ENCODE measurements at places on chromosomes 5 and 9.
A peak's percentile ranks its signal among the peaks of the same experiment; 100 is the strongest.

- DNase-seq: no peak
Measured at GRCh38 chr5:69341520-69342161, 9.0 kb upstream of the CCDC125 start.

DNA sequence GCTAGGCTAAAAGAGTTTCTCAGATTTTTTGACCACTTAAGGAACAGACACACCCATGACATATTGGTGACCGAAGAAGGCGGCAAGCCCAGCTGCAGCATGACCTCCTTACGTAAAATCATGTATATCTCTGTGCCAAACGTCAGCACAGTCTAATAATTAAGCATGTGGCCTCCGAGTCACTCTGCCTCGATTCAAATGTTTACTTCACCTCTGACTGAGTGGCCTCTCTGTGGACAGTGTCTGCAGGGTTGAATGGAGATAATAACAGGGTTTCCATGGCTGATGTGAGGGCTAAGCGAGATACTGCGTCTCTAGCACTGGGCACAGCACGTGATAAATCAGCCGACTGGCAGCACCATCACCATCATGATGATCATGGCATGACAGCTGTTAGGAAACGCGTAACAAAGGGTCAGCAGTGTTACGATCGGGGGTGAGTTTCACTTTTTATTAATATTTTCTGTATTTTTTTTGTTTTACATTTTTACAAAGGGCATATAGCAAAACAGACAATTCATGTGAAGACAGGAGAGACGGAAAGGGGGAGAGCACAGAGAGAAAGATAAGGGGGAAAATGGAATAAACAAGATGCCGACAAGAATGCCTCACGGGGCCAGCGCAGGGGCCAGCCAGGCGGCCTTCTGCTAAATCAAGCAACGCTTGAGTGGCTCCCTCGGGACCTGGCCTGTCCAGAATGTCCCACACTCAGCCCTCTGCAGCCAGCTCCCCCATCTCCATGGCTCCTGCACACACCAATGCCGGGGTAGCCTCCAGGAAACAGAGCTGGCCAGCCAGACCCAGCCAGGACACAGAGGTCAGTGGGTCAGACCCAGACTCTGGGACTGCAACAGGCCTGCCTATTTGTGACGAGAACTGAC, 60.3 kb downstream of the ADAMTS2 start:
- no peak for DNase-seq

DNA sequence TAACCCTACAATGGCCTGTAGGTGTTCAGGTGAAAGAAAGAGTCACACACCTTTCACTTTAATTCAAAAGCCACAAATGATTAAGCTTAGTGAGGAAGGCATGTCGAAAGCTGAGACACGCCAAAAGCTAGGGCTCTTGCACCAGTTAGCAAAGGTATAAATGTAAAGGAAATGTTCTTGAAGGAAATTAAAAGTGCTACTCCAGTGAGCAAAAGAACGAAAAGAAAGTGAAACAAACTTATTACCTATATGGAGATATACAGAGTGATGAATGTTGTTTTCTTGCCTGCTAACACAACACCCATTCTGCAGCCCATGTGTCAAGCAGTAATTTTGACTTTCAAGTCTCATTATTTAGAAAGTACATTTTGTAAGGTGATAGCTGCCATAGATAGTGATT, 254.2 kb upstream of the SLC24A2 start:
- no peak for DNase-seq

DNA sequence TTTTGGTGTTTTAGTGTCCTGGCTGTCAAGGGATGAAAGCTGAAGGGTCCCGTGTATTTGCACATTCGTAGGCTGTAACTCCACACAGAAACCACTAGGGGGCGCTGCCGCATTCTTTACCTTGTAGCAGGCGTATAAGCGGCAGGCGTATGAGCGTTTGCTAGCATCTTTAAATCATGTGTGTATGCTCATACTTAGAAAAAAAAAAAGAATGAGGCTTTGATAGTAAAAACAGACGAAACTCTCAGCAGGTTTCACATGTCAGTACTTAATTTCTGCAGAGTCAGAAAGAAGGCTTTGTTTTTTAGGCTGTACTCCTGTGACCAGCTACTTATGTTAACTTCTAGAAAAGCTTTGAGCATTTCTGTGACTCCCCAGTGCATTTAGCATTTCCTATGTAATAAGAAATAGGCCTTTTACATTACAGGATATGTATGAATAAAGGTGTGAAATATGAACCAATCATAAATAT, 218.8 kb upstream of the ADAMTSL1 start:
- DNase-seq: peak; percentile 77

DNA sequence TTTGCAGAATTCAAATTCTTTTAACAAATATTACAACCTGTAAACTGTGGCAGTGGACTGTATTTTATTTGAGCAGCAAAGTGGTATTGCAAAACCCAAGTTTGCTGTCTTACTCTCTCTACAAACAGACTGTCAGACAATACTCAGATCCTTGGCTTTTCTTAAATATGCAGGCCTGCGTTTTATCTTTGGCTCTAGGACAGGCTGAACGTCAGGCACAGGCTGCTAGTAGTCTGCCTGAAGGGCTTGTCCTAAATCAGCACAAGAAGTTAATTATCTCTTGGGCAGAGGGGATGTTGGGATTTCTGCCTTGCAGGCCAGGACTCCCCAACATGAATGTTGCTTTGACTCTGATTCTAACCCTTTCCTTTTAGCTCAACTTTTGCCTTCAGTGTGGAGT, 147.5 kb downstream of the SLIT3 start:
- DNase-seq: no peak

- DNase-seq: no peak
Measured at GRCh38 chr9:1052365-1053281, 2.5 kb downstream of the DMRT2 start.

DNA sequence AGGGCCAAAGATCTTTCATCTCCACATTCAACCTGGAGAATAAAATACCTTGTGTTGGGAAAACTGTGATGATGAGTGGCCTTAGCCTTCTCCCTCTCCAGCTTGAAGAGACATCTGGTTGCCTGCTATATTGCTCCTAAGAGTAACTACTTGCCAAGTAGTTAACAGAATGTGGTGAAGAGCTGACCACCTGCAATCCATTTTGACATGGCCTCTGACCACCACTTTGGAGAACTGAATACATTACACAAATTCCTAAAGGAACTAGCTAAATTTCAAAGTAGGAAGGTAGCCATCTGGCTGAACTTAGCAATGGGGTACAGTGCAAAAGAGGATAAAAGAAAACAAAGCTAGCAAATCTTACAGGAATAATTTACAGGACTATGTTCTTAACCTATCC, 7.2 kb downstream of the TBCA start:
- no peak for DNase-seq

DNA sequence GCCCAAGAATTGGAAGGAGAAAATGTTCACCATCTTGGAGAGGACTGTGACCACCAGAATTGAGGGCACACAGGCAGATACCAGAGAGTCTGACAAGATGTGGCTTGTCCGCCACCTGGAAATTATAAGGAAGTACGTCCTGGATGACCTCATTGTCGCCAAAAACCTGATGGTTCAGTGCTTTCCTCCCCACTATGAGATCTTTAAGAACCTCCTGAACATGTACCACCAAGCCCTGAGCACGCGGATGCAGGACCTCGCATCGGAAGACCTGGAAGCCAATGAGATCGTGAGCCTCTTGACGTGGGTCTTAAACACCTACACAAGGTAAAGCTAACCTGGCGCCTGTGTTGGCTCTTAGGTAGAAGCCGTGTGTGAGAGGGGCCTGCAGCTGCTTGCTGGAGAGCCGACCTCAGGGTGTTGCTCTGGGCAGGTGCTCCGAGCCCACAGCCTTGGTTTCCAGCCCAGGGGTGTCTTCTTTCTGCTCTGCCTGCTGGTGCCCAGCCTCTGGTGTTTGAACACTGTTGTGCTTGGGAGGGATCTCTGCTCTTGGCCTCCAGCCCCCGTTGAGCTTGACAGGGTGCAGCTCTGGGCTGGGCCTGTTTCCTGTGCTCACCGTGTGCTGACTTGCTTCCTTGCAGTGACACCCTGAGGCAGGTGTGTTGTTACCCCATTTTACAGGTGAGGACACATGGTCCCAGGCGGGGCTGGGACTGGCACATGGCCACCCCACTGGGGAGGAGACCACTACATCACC, 10.9 kb downstream of the EXOC3 start:
- peak; percentile 4 for DNase-seq

DNA sequence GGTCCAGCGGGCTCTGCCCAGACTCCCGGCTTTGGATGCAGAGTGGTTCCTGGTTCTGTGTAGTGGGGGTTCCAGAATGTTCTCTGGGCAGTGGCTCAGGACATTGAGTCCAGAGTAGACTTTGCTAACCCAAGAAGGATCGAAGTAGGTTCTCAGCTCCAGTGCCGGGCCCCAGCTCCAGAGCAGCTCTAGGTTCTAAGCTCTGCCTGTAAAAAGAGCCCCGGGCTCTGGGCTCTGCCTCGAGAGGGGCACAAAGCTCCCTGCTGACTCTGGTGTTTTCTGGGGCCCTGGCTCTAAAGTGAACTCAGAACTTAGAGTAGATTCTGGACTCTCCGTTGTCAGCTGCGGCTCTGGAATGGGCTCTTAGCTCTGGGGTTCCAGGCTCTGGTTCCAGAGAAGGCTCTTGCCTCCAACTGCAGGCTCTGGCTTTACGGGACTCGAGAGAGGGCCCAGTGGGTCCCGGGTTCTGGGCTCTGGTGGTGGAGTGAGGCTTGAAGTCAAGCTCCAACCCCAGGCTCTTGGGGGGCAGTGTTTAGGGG, 414 bp downstream of the WDR38 start:
- no peak for DNase-seq

- DNase-seq: no peak
Measured at GRCh38 chr5:179874136-179874535, 15.5 kb upstream of the MRNIP start.

DNA sequence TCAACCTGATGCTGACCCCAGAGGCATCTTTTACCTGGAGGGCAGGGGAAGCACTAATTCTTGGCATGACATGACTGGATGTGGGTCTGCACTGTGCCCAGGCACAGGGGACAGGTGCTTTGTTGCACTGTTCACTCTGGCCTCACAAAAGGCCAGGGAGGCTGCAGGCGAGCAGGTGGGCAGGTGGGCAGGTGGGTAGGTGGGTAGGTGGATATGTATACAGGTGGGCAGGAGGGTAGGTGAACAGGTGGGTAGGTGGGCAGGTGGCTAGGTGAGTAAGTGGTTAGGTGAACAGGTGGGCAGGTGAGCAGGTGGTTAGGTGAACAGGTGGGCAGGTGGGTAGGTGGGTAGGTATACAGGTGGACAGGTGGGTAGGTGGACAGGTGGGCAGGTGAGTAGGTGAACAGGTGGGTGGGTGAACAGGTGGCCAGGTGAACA, 1.5 kb downstream of the PAEP start:
- no peak for DNase-seq

GRCh38 chr9:80934095-80934494, 755.3 kb downstream of the TLE1 start:
- no peak for DNase-seq

GRCh38 chr9:85528142-85528541, 213.6 kb downstream of the AGTPBP1 start:
- peak; percentile 26 for DNase-seq

DNA sequence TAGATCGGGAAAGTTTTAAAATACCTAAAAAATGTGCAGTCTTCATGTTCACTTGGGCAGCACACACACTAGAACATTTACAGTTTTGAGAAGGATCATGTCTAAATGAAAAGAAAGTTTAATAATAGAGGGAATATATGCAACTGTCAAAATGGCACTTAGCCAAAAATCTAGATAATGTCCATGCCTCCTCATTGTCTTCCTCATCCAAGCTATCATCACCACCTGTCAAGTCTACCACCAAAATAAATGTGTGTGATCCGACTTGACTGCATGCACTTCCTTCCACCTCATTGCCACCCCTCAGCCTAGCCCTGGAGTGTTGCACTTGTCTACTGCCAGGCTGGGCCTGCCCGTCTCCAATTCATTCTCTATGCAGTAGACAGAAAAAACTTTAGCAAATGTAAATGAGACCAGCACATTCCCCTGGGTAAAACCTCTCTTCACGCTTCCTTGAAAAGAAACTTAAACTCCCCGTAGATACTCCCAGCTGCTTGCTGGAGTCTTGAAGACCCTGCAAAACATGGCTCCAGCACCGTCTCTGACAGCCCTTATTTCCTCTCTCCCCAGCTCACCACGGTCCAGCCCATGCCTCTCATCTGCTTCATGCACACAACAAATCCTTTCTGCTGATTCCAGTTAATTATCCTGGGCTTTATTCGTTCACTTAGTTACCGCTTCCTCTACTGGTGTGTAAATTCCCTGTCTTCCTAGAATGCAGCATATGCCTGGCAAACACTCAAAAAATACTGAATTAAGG, 66.9 kb downstream of the FANCC start:
- DNase-seq: no peak

DNA sequence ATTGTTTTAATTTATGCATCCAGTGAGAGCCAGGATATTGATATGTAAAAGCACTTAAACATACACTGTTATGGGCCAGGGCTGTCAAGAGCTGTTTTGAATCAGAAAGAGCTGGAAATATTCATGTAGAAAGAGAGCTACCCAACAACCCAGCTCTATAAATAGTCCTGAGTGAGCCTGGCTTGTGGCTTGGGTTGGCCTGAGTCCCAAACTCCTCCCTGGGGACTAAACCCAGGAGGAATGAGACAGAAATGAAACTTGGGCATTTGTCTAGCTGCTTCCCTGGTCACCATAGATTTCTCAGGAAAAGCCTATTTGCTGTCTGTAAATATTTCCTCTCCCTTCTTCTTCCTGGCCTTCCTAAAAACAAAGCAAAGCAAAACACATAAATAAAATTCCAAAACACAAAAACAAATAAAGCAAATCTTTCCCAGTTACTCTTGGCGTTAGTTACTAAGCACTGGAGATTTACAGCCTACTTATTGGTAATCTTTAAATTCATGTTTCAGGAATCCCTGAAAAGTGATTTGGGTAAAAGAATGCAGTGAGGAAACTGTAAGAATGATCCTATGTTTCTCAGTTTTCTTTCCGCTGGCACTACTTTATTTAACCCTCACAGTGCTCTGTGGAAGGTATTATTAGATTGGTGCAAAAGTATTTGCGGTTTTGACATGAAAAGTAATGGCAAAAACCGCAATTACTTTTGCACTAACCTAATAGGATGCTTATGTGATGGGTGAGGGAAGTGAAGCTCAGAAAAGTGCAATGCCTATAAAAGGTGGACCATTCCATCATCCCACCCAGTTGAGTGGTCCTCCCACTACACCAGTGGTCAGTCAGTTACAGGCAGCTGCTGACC, 111.8 kb downstream of the CARTPT start:
- DNase-seq: peak; percentile 35

GRCh38 chr5:140358738-140359310, 1.2 kb upstream of the SLC4A9 start:
- DNase-seq: peak; percentile 48

- no peak for DNase-seq
Measured at GRCh38 chr9:117951127-117951526, 246.9 kb downstream of the TLR4 start.

DNA sequence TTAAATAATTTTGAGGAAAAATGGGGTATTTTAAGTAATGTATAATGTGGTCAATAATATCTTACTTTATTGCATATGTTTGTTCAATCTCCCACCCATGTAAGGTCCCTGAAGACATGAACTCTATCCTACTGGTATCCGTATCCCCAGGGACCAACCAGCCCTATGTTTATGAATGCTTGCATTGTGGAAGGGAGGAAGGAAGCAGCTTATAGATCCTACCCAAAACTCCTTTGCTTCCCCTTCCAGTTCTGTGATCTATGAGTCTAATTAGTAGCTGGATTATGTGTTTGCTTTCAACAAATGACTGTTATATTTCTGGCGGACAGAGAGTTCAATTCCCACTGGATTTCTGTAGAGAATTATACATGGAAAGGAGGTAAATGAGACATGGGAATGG, 45.6 kb downstream of the CNTRL start:
- DNase-seq: no peak

- DNase-seq: no peak
Measured at GRCh38 chr5:175001876-175002645, 277.7 kb downstream of the MSX2 start.

All from WERI-Rb-1 (cell line).